ENCODE measurements at places on chromosomes 2 and 18. TPM values are rescaled to one million over a fixed set of nuclear protein-coding genes. Genes with fewer than 3 reads are reported as not detected.

DNA sequence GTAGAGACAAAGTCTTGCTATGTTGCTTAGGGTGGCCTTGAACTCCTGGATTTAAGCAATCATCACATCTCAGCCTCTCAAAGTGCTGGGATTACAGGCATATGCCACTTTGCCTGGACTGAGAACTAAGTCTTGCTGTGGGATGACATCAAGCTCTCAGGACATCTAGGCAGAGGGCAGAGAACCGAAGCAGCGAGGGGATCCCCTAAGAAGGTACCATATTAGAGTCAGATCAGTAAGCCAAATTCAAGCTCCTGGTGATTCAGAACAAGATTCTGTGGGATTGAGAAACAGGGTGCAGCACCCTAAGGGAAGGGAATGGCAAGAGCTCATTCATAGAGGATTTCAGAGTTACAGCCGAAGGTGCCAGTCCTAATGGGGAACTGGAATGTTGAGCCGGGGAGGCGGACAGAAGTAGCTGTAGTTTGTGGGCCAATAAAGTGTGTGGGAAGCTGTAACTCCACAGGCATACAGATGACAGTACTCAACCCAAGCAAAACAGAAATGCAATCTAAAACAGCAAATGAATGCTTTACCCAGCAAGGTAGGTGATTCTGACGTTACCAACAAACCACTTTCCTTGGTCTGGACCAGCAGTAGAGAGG is 30.9 kb downstream of the EPHA4 start:
- DNase-seq = no peak

Gene C2orf78
- polyA plus RNA-seq = not detected

- no peak for DNase-seq
Observed at GRCh38 chr2:28002181-28002580, 111.7 kb downstream of the BABAM2 start.

GRCh38 chr2:72210470-72210869 is 62.8 kb upstream of the CYP26B1 start:
- no peak for DNase-seq

Gene FAP
- polyA plus RNA-seq = 13.4 TPM

DNA sequence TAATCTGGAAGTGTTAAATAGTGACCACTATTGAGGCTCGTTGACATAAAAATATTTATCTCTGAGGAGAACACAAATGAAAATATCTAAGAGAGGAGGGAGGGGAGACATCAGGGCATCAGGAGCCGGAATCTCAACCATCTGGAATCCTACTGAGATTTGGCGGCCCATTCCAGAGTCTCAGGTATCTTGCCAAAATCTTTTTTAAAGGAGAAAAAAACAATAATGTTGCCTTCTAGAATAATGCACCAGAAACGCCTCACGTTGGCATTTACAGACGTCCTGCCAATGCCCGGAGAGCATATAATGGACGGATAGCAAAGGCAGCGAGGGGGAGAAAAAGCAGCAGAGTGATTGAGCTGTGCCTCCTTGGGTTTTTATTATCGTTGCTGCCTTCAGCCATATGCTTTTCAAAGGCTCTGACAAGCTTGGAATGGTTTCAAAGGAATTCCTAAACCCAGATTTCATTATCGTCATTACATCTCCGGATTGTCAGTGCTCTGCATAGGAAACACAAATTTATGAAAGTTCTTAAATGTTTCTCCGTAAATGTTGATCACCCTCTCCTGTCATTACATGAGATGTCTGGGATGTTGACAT is 30.9 kb upstream of the EGR4 start:
- peak; percentile 2 for DNase-seq

DNA sequence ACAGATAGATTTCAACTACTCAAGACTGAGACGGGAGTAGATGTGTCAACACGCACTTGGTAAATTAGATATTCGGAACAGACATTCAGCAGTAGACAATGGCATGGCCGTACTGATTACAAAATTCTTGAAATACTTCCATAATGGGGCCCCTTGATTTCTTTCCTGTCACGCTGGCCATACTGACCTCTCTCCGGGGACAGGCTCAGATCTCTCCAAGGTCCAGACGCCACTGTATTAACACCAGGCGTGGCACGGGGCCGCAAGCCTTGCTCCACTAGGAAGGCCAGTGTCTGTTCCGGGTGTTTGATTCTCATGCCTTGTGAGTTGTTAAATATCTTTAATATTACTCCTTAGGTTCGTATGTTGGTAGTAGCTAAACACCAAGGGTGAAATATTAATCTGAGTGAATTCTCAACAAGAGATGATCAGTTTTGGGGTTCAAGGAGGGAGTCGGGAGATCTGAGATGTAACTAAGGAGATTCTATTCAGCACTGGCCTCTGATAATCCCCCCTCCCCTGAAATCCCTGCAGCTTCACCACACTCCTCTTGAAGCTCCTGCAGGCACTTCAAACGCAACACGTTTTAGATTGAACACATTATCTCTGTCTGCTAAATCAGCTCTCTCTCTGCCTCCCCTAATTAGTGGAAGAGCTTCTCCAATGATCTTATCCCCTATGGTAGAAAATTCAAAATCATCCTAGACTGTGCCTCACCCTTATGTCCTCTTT is 2.2 kb upstream of the EHD3 start:
- no peak for DNase-seq

Gene SLC8A1
- polyA plus RNA-seq = 76.3 TPM

DNA sequence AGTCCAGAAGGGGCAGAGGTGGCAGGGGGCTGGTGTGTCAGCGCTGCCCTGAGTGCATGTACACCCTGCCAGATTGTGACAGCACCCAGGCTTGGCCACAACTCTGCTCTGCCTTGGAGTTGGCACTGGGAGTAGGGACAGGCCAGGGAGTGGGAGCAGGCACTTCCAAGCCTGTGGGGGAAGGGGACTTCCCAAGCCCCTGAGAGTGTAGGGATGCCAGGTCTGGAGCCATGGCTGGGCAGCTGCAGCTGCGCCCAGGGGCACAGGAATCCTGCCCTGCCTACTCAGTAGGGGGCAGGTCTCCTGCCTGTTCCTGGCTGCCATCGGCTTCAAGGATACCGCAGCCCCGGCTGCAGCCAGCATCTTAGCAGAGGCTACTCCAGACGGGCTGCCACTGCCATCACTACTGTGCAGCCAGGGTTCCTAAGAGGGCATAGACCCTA is 109.4 kb downstream of the CALCRL start:
- DNase-seq = no peak

DNA sequence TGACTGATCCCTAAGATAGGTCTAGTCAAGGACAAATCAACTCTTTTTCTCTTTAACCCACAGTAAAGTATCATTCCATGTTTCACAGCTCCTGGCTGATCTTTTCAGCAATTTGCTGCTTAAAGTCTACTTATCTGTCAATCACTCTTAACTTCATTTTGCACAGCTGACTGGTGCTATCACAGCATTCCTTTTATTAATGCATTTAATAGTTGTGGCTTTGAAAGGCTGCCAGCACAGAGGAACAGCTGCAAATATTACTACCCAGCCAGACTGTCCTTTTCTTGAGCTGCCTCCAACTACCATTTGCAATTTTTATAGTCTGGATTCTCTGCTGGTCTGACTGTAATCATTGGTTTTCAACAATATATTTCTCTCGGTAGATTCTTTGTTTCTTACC is 303.5 kb downstream of the STK39 start:
- DNase-seq = no peak

DNA sequence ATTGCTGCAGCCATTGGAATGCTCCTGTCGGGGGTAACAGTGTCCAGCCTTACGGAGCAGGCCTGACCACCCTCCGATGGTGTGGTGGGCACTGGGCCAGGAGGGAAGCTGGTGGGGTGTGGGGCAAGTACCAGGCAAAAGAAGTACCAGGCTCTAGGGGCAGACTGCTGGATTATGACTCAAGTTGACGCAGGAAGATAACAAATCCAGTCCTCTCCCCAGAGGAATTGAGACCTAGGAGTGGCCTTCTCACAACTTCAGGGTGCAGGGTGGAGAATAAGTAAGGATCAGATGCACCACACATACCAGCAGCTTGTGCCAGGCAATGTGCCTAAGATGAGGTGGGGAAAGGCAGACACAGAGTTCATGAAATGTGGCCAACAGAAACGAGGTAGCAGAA is 37.9 kb downstream of the SEMA4F start:
- DNase-seq = no peak

DNA sequence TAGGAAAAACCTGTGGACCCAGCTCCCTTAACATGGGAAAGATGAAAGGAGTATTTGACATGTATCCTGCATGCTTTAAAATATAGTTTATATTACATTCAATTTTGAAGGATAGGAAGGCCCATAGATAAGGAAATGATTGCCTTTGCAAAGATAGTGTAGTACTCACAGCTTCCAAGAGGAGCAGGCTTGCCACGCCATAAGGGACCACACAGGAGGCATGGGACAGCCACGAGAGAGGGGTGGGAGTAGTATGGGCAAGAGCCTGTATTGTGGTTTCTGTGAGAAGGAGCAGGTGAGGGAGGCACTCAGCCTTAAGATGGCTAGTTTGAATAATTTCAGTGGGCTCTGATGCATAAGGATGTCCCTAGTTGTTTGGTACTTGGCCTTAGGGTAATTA is 740.3 kb downstream of the SATB2 start:
- DNase-seq = no peak

DNA sequence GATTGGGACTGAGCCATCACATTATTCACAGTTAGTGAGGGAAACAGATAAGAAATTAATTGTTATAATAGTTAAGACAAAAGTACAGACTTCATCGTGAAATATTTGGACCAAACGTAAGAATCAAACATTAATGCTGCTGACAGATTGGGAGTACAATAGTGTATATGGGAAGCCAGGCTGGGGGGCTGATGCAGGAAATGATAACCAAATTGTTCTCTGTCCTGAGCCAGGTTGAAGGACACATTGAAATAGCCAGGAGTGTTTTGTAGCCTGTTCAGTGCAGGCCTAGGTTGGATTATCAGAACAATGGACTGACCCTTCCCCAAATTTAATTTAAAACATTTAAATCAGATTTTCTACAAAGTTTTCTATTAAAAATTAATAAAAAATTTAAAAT is 203.2 kb downstream of the BABAM2 start:
- no peak for DNase-seq

- no peak for DNase-seq
Observed at GRCh38 chr18:49890041-49890440, 76.7 kb upstream of the ACAA2 start.

- DNase-seq = no peak
Observed at GRCh38 chr2:205714058-205714776, 31.9 kb downstream of the NRP2 start.

DNA sequence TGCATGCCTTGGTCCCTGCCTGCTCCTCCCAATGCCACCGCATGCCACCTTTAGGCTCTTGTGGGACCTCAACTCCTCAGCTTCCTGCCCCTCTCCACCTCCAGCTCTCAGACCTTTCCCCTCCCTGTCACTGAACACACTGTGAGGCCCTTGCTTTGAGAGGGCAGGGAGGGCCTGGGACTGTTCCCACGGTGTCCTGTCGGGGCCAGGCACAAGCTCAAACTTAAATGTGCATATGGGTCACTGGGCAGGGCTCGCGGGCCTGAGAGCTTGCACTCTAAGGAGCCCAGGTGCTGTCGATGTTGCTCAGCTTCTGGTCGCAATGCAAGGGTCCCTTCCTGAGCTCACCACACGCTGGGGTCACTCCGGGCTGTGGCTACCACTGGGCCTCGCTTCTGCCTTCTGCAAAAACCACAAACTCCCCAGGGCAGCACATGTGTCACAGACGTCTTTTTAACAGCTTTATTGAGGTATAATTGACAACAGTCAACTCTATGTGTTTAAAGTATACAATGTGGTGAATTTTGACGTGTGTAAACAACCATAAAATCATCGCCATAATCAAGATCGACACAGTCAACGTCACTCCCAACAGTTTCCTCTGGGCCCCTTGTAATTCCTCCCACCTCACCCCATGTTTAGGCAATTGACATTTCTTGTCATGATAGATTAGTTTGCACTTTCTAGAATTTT is 11.9 kb upstream of the B3GNT7 start:
- no peak for DNase-seq

- no peak for DNase-seq
Observed at GRCh38 chr18:45634454-45634853, 19.2 kb downstream of the SLC14A2 start.

GRCh38 chr2:42136782-42137124 is 32.4 kb upstream of the EML4 start:
- DNase-seq = no peak

- DNase-seq = no peak
Observed at GRCh38 chr2:74915743-74916142, 42.7 kb upstream of the POLE4 start.

Gene BOLL
- polyA plus RNA-seq = 0.08 TPM

Measured in right renal cortex interstitium (tissue), 3 donors.